T-helper 22 cell (primary cell): ENCODE measurements at places on chromosomes 6 and 20.

DNA sequence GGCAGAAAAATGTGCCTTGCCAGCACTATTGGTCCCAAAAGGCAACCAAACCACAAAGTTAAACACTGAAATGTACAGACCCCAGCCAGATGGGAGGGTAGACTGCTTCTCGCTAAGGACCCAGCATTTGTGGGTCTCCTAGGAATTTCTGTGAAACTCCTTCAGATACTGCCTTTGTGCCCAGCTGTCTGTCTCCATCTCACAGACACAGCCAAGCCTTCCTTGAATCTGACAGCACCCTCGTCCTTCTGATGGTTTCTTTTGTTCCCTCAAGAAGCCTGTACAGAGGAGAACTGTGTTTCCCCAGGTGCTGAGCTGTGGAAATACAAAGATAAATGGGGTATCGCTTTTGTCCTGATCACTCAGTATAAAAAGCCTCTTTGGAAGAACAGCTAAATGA lies 254.0 kb upstream of the TAB2 start:
- DNase-seq: no peak

GRCh38 chr6:44397424-44398164 lies 10.1 kb downstream of the CDC5L start:
- DNase-seq: no peak

DNA sequence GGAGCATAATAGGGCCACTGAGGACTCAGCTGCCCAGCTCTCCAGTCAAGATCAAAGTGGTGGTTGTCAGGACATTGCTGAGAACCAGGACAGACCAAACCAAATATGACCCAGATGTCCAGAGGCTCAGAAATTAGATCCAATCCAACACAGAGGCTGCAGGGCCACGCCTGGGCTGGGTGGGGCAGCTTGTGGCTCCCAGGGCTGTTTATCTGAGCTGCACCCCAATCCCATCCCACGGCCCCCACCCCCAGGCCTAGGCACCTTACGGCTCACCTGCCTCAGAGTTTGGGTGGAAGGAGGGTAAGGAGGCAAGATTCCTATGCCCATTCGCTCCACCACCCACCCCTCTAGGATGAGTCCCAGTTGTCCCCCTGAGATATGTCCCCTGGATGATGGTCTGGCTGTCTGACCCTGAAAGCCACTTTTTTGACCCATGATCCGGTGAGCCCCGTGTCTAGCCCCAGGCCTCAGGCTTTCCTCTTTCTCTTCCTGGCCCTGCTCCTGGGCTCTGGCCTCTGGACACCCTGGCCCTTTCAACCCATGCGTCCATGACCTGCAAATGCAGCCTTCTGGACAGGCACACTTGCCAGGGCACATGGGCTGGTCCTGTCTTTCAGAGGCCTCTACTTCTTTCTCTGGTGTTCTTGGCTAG lies 40.0 kb downstream of the CPXM1 start:
- no peak for DNase-seq

- DNase-seq: no peak
Measured at GRCh38 chr20:3677733-3678132, 4.1 kb downstream of the ADAM33 start.

DNA sequence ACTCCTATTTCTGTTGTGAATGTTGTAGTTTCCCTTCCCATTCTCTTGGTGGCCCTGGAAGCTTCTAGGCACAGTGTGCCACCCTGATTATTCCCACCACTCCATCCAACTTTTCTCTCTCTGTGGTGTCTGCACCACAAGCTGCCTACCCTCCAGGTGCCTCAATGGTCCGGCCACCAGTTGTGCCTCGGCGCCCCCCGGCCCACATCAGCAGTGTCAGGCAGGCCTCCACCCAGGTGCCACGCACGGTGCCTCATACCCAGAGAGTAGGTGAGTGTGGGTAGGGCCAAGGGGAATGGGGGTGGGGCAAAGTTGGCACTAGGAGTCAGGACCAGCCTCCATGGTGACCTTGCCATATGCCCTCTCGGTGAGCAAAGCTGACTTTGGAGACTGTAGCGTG lies 23.1 kb downstream of the PABPC1L start:
- DNase-seq: no peak
